Stimulated activated CD4-positive, alpha-beta T cell treated with anti-CD3 and anti-CD28 coated beads, Interleukin-4, amount 100 ng/mL, for 48 hours (primary cell): ENCODE measurements at places on chromosomes 11 and 22.

DNA sequence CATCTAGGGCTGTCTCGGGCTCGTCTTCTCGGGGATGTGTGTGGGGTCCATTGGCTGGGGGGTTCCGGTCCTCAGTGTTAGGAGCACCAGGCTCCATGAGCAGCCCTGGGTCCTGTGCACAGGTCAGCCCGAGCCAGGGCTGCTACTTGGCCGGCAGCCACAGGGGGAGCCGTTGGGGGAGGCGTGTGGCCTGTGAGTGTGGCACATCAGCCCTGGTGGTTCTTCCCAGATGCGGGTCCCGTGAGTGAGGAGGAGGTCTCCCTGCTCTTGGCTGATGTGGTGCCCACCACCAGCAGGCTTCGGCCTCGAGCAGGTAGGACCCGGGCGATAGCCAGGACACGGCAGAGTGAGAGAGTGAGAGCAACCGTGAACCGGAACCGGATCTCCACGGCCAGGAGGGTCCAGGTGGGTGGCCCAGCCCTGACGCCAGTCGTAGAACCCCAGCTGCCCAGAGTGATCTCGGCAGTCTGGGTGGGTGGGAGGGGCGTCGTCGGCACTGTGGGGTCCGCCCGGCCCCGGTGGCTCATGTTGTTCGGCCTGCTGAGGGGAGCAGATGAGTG lies 18.5 kb downstream of the IRF7 start:
- DNase-seq = no peak

- DNase-seq = no peak
Measured at GRCh38 chr22:32127904-32128303, 31.2 kb downstream of the C22orf42 start.

DNA sequence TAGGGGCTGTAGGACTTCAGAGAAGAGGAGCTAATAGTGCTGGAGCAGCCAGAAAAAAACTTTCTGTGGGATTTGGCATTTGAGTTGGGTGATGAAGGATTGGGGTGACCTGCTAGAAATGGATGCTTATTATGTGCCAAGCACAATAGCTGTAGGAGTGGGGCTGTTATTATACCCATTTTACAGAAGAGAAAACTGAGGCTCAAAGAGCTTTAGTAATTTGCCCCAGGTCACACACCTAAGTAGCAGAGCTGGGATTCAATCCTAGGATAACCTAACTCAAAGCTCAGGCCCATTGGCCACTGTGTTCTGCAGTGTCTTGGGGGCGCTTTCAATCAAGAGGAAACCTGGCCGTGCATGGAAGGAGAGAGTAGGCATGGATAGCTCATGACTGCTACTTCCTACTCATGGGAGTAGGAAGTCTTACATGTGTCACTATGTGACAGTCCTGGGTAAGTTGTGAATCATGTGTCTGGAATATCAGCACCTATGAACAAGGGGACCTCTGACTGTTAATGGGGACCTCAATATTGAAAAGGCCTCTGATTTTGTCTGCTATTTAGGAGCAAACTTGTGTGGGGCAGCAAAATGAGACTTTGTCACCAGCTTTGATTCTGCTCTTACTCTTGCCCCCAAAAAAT lies 6.1 kb upstream of the ELF5 start:
- no peak for DNase-seq

DNA sequence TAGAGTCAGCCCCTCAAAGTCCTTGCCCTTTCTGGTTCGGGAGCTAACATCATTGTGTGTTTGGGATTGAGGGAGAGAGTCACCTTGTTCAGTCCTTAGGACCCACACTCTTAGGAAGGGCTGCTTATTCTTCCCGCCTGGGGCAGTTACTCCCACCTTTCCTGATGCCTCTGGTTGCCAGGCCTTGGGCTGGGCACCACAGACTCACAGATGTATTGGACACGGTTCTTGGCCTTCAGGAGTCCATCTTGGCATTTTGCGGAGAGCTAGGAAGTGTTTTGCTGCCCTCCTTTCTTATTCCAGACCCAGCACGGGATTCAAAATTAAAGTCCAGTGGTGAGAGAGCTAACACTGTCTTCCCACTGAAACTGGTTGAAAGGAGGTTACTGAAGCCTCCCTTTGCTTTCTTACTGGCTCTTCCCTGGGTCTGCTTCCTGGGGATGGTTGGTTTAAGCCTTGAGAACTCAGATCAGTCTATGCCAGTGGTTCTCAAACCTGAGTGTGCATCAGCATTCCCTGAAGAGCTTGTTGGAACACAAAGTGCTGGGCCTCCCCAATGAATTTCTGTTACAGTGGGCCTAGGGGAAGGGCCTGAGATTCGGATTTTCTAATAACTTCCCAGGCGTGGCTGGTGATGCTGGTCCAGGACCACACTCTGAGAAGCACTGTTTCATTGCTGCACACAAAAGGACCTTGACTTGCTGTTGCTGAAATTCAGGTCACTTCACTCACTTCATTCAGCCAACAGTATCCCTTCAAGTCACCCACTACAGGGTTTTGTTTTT lies 1.4 kb downstream of the OSBP2 start:
- no peak for DNase-seq

DNA sequence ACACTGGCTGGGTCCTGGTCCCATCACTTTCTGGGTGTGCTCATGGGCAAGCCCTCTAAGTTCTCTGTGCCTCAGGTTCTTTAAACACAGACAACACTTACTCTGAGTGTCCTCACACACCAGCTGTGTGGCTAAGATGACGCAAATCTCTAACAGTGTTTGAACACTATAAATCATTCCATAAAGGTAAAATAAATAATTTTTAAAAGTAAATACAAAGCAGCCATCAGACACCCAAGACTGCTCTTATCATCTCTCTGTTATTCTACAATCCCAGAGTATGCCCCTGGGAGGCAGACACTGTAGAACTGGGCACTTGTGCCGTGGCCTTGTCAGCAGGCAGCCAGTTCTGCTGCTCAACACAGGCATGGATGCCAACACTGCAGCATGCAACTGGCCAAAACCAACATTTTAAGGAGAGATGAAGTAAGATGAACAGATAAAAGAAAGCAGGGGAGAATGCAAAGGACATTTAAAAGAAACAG lies 56.8 kb downstream of the RPL27A start:
- no peak for DNase-seq

GRCh38 chr11:94132152-94132558 lies 3.5 kb downstream of the PANX1 start:
- no peak for DNase-seq

DNA sequence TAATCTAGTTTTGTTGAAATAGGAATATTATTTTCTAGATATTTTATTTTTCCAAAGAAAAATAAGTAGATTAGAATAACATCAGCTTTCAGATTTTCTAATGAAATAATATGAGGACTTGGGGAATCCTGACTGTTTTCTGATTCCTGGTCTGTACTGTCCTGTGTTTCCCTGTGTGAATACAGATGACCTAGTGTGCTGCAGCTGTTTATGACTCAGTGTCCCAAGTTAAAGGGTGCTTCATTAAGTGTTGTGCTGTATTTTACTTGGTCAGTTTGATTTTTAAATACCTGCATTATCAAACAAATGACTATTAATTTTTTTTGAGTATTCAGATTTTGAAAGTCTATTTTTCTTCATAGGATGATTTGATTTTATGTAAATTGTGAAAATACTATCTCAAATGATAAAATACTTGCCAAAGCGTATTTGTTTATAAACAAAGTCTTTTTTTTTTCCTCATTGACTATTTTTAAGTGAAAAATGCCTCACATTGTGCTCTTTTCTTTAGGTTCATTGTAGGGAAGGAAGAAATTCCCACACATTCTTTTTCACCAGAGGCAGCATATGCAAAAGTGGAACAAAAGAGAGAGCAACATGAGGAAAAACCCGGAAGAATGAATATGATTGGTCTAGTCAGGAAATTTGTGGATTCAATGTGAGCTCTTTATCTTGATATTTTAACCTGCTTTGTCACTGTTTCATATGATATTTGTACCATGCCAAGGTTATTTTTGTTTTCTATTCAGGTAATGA lies 264.2 kb downstream of the TMEM135 start:
- DNase-seq = no peak
